ENCODE measurements at places on chromosomes 7 and 10.
A peak's percentile ranks its signal among the peaks of the same experiment; 100 is the strongest.

GRCh38 chr7:147708871-147709270, 881.7 kb upstream of the C7orf33 start:
- no peak for DNase-seq

DNA sequence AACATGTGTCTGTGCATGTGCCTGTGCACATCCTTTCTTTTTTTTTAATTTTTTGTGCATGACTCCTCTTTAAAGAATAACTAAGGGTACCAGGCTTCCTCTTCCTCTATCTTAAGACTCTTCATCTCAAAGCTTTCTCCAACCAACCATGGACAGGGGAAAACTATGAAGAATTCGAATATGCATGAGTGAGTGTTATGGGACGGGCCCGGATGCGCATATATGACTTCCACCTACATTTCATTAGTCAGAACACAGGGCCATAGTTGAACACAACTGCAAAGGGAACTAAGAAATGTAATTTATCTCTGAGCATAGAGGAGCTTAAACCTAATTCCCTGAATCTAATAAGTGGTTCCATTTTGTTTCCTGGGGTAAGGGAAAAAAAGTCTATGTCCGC, 270.3 kb upstream of the SORCS1 start:
- DNase-seq: no peak

DNA sequence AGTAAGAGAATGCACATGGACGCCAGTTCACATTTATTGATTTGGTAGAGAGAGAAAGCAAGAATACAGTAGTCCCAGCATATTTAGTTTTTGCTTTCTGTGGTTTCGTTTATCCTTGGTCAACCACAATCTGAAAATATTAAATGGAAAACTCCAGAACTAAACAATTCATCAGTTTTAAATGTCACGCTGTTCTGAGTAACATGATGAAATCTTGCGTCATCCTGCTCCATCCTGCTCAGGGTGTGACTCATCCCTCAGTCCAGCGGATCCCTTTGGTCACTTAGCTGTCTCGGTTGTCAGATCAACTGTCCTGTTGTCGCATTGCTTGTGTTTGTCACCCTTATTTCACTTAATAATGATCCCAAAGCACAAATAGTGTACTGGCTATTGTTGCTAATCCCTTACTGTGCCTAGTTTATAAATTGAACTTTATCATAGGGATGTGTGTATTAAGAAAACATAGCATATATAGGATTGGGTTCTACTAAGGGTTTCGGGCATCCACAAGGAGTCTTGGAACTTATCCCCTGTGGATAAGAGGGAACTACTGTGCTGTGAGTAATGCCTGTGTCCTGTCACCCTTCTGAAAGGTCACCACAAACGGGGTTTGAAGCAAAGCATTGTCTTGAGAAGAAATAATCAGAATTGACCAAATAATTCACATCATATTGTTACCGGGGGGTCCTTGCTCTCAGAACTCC, 73.6 kb downstream of the OTUD1 start:
- DNase-seq: no peak

- no peak for DNase-seq
Measured at GRCh38 chr10:17428351-17429097, 25.9 kb downstream of the ST8SIA6 start.

GRCh38 chr7:41222746-41223145, 480.1 kb downstream of the INHBA start:
- no peak for DNase-seq

DNA sequence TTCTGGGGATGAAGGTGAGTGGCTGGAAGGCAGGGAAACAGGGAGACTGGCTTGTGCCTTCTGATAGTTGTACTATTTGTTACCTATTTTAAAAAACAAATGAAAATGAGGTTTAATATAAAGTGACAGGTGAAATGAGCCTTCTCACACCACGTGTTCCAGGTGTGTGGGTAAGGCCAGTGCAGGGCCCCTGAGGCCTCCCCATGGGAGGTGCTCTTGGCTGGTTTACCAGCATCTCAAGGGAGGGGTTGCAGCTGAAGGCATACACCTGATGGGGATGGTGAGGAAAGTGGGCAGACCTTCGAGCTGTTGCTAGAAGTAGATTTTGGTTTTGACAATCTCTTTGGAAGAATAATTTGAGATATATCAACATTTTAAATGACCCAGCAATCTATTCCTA, 103.6 kb downstream of the ARHGAP22 start:
- DNase-seq: peak; percentile 40

- no peak for DNase-seq
Measured at GRCh38 chr10:129922598-129923123, 41.4 kb downstream of the EBF3 start.

DNA sequence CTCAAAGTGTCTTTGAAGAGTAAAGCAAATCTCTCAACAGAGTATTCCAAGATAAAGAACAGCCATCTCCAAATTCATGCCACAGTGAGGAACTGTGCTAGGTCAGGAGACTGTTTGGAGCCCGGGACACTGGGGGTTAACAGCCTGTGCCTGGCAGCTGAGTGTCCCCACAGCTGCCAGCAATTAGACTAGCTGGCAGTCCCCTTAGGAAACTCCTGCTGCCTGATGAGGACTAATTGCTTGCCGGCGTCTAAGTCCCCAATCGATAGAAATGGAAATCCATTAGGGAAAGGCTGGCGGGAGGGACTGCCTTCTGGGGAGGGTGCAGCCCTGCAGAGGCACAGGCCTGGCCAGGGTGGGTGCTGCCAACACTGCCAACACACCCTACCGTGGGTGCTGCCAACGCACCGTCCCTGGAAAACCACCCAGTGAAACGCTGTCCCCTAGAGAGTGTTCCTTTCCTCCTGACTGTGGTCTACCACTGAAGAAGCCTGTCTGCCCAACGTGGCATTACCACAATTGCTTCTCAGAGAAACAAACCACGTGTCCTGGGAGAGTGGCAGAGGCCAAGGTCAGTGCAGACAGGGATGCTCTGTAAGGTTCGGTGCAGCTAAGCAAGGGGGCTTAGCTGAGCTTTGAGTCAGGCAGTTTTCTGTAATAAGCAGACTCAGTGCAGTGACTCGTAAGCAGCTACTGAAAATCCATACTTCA, 60.8 kb downstream of the XRCC2 start:
- no peak for DNase-seq

DNA sequence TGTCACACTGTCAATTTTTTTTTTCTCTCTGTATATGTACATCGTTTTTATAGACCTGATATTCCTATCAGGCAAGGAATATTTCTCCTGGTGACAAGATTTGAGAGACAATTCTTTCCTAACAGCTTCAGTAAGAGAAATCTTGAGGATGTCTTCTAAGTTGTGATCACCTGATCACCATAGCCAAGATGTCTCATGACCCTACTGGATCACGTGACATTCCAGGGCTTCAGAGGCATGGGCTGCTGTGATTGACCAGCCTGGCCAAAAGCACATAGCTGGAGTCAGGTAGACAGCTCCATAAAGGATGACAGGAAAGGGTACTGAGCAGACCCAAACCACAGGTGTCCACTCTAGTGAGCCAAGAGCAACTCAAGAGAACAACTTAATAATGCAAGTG, 444.9 kb downstream of the SORCS3 start:
- no peak for DNase-seq

GRCh38 chr7:55591282-55591931, 19.1 kb upstream of the VOPP1 start:
- DNase-seq: no peak

GRCh38 chr10:75350791-75351190, 50.8 kb downstream of the ZNF503 start:
- DNase-seq: no peak

DNA sequence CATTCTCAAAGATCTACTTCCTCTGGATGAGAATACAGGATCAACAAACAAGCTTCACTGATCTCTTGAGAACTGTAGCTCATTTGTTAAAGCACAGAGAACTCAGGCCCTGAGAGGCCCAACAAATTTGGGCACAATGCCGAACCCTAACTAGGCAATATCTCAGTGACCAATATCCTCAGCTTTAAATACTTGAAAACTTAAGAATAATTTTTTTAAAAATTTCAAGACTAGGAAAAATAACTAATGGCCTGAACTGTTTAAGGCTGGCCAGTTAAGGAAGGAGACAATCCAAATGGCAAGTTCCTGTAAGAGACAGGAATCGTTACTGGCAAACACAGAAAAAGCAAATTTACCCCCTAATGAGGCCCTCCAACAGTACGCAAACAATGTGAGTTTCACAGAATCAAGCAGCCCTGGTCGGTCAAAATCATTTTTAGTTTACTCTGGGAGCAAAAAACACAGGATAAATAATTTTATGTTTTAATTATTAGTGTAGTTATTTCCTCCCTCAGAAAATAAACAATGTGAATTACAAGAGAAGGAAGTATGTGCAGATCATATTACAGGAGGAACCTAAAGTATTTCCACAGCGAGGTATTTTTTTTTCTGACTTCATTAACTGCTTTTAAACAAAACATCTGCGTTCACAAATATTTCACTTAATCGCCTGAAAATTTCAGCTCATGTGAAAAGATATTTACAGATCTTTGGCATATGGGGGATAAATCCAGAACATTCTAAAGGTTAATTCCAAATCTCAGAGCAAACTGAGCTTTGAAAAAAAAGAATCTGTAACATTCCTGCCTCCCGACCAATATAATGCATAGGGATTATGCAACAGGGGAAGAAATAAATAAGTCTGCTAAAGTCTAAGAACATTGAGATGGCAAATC, 39.5 kb downstream of the NT5C2 start:
- DNase-seq: no peak

DNA sequence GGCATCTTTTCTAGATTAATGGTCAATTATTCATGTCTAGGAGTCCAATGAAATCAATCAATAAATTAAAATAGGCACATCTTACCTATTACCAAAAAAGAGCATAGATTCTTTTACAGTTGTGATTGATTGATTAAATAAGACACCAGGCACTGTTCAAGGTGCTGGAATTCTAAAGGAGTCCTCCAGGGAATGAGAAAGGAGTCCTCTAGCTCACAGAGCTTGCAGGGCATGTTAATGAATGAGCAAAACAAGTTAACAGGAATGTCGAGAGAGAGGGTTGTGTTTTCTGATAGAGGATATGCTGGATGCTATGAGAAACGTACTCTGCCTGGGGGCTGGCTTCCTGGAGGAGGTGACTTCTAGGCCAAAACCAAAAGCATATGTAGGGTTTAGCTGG, 191.4 kb downstream of the BMPER start:
- no peak for DNase-seq

GRCh38 chr7:43791665-43792064, 33.2 kb downstream of the BLVRA start:
- DNase-seq: no peak

DNA sequence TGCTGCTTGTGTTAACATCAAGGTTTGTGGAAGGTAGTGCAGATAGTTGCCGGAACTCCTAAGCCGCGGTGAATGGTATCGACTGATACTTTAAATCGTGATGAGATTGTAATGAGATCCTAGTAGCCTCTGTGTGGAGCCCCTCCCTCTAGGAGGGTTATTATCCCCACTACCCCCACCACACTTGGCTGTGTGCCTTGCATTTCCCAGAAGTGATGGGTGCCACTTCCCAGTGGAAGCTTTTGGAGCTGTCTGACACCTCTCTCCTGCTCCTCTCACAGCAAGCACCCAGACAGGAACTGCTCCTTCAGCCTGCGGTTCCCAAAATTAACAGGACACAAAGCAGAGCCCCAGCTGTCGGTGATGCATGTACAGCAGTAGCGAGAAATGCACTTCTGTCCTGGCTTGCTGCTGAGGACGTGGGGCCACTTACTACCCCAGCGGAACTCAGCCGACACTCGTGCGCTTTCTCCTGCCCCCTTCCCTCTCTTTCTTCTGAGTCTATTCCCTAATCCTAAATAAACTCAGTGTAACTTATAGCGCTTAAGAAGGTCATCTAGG, 52.5 kb downstream of the PRKAG2 start:
- no peak for DNase-seq

GRCh38 chr10:117131376-117132327, 6.4 kb downstream of the VAX1 start:
- DNase-seq: no peak

DNA sequence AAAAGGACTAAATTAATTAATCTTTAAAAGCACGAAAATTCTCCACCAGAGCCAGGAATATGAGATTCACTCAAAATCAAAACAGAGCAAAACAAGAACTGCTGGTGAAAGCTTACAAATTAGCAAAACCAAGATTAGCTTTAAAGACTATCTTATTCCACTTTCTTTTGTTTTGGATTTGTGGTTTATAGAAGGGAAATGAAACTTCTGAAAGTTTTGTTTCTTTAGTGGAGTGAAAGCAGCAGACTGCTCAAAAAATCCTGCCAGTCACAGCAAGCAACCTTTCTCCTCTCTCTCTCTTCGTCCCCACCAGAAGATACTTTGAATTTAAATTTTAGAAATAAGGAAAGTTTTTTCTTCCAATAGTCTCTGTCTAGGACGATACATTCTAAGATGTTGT, 7.8 kb downstream of the ACTA2 start:
- DNase-seq: no peak

- DNase-seq: no peak
Measured at GRCh38 chr7:519484-520390, at the start of gene PDGFA. TSS of gene PDGFA (minus strand) at chr7:519846. CDS start at chr7:519001, 845 bp downstream.

DNA sequence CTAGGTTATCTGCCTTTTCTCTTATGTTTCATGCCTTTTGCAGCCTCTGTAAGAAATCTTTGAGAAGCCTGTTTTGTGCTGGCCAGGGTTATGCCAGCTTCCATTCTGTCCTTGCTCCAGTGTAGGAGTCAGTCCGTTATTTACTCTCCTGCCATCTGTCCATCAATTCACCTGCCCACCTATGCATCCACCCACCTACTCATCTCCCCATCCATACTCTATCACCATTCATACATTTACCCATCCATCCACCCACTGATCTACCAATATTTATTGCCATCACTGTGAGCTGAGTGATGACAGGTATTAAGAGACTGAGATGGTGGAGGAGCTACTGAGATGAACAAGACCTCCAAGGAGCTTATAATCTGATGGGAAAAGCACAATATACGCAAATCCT, 12.7 kb upstream of the PPIF start:
- no peak for DNase-seq

GRCh38 chr7:122995600-122995999, at the start of gene TAS2R16:
TSS of gene TAS2R16 (minus strand) at chr7:122995700. CDS start at chr7:122995634, 66 bp downstream.
- DNase-seq: no peak

DNA sequence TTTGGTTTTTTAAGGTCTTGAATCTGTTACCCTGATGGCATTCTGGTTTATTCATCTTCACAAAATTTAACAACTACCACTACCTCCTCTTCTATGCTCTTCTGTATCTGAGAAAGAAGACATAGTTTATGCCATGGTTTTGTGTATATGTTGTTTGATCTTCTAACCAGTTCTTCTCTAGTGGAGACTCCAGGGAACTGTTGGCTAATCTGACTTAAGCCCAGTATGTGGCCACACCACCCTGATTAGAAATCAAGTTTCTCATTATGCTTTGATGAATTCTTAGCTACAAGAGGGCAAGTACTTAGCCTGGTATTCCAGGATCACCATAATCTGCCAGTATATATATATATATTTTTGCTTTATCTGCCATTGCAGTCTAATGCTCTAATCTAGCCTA, 99.5 kb upstream of the MXI1 start:
- no peak for DNase-seq

GRCh38 chr10:103947799-103948516, 19.0 kb upstream of the SLK start:
- DNase-seq: no peak

GRCh38 chr10:7810443-7810842, 7.9 kb upstream of the TAF3 start:
- DNase-seq: no peak

DNA sequence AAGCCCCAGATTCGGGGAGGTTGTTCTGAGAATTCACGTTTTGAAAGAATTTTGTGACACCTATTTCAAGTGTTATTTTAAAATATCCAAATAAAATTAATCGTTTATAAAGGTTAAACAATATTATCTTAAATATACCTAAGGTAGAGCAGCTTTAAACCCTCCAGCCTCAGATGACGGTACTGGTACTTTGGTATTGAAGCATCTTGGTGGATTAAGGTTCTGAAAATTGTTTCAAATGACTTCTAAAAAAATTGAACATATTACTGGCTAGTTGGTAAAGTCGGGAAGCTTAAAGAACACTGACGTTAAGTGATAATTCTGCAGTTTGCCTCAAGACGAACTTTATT, 392 bp upstream of the HUS1 start:
- DNase-seq: no peak
